ENCODE measurements at places on chromosomes 2 and 18.

- DNase-seq: no peak
Measured at GRCh38 chr18:63823516-63824219, 48.5 kb downstream of the SERPINB7 start.

- no peak for DNase-seq
Measured at GRCh38 chr18:54135216-54135615, 89.3 kb downstream of the MBD2 start.

- no peak for DNase-seq
Measured at GRCh38 chr2:222594679-222595078, 61.2 kb downstream of the FARSB start.

DNA sequence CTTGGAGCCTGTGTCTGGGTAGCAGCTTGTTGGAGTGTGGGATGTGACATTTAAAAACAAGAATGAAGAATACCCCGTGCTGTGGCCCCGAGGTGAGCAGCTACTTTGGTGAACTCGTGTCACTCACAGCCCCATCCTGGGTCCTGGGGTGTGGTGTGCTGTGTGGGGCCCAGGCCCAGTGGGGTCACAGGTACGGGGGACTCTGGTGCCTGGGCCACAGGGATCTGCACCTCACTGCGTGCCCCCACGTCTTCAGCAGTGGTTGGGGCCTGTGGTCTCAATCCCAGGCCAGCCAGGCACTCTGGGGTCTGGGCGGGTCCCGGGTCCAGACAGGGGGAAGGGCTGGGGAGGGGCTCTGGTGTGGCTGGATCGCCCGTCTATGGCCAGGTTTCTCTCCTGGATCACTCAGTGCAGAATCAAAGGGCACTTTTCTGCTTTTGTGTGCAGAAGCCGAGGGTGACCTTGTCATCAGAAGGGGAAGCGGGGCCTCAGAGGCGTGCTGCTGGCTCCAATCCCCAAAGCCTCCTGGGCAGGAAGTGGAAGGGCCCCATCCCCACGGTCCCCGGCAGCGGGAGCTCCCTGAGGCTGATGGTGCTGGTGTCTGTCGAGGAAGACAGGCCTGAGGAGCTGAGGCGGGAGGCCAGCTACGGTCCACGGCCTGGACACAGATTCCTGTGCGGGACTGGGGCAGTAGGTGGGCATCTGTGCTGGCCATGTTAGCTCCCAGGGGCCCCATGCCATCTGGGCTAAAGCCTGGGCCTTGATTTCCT, 1.4 kb downstream of the GPR35 start:
- DNase-seq: no peak

- DNase-seq: no peak
Measured at GRCh38 chr2:45855374-45855773, 203.9 kb downstream of the PRKCE start.

DNA sequence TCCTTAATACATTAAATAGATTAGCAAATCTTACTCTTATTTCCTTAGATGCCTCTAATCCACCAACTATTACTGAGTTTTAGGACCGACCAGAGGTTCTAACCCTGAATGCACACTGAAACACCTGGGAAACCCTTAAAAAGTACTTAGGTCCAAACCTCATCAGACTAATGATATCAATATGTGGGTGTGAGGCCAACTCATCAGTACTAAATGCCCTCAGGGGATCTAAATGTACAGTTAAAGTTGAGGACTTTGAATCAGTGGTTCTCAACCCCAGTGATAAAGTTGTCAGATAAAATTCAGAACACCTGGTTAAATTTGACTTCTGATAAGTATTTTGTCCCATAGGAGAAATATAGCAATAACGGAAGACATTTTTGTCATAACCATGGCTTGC, 20.9 kb downstream of the MMADHC start:
- DNase-seq: no peak

DNA sequence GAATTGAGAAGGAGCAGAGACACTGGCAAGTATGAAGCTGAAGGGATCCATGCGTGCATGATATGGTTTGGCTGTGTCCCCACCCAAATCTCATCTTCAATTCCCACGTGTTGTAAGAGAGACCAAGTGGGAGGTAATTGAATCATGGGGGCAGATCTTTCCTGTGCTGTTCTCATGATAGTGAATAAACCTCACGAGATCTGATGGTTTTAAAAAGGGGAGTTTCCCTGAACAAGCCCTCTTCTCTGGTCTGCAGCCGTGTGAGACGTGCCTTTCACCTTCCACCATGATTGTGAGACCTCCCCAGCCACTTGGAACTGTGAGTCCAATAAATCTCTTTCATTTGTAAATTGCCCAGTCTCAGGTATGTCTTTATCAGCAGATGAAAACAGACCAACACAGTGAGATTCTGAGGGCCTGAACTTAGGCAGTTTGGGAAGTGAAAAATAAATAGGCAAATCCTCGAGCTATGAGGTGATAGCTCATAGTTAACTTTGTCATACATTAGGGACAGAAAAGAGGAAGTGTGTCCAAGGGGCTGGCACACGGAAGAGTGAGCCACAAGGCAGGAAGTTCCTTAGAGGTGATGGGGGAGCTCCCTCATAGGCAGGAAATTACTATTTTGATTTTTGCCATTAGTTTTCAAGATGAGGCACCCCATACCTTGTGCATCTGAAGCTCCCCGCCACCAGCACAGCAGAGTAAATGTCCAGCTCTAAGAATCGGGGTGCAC, 658.8 kb upstream of the ID2 start:
- no peak for DNase-seq

DNA sequence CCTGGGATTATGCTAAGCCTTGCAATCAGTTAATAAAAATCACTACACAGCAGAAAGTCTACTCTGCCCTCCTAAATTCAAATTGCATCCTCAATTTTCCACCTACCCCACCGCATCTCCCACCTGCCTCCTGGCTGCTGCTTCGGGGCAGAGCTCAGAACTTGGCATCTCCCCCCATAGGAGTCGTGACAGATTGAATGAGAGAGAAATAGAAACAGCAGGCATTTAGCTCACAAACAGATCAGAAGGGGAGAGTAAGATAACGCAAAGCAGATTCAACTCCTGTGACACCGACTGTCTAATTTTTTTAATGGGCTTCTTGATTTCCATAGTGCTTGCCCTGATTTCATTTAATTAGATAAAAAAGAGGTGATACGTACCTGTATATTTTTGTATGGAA, 24.7 kb upstream of the LRRC30 start:
- DNase-seq: no peak

- DNase-seq: no peak
Measured at GRCh38 chr2:217851191-217852020, 151.4 kb downstream of the TNS1 start.

DNA sequence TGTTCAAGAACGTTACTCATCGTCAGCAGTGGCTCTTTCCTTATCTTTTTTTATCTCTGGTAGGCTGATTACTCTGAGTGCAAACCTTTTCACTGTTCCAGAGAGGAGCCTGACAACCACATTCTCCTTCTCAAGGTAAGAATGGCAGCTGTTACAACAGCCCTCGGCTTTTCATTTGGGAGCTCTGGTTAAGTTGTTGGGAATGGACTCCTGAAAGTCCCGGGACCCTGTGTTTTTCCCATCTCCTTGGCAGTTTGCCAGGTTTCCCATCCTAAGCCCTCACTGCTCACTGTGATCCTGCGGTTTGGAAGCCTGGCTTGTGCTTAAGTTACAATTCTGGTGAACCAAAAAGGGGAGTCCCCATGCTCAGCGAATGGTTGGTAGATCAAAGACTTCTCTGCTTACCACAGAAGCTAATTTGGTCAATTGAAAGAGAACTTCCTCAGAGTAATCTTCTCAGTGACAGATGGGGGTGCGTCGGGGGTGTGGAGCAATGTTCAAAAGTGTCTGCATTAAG, 122.3 kb downstream of the LYPD6B start:
- DNase-seq: no peak

DNA sequence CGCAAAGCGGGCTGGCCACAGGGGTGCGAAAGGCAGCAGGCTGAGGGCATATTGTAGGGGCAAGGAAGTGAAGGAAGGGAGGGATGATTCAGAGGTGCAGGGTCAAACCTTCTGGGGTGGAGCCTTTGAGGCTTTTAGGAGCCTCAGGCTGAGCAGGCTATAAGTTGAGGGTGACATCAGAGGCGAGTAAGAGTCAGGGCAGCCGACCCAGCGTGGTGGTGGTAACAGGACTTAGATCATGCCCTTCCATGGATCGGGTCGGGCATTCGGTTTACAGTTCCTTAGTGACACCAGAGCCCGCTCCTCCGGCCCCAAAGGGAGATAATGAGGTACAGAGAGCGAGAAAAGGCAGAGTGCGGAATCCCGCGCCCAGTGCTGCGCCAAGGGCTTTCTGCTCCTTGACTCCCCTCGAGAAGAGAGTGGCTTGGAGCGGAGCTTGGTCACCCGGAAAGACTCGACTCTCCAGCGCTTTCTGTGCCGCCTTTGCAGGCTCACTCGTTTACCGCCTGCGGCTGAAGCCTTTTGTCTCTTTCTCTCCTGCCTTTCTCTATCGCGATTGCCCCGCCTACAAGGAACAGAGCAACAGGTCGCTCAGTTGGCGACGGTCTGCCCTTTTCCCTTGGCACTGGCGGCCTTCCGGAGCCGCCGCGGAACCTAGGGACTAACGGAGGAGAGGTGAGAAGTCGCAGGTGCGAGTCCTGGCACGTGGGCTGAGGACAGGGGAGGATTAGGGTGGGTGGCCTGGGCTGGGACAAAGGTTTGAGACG, 720 bp downstream of the LBX2 start:
- no peak for DNase-seq

GRCh38 chr2:63580651-63581297, 7.5 kb downstream of the WDPCP start:
- DNase-seq: no peak

DNA sequence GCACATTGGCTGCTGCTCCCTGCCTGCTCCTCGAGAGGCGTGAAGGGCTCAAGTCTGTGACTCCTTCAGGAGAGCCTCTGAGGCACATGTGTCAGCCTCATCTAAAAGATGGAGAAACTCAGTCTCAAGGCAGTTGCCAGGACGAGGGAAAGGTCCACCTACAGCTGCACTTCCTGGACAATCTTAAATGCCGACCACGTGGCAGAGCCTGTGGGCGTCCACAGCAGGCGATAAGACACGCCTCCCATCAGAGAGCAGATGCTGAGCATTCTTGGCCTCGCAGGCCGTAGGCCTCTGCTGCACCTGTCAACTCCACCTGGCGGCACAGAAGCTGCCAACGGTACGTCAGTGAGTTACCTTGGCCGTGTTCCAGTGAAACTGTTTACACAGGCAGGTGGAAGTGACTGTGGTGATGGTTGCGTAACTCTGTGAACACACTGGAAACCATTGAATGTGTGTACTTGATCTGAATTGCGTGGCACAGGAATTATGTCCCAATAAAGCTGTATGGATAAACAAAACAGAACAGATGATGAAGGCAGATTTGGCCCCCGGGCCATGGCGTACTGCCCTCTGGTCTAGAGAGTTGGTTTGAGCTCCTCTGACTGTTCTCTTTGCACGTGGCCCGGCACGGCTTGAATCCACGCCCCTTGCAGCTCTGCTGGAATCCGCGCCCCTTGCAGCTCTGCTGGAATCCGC, 114.5 kb downstream of the RNF144A start:
- DNase-seq: no peak
